H4 (cell line): ENCODE measurements at places on chromosomes 12 and 14.

DNA sequence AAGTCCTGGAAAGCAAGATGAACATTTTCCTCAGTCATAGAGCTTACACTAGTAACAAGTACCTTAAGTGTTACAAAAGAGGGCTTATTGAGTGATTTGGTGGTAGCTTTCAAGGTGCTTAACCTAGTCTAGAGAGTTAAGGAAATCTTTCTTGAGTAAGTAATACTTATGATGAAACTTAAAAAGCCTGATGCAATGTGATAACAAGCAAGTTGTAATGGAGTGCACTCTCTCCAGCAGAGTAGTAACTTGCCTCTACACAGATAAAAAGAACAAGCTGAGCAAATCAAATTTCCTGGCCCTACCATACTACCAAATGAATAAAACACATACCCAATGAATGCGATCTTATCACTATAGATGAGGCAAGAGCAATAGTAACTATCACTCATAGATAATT, 639.9 kb upstream of the FBXO33 start:
- DNase-seq: no peak

- DNase-seq: no peak
Measured at GRCh38 chr12:91717804-91718203, 427.8 kb downstream of the BTG1 start.

- DNase-seq: peak; percentile 72
Measured at GRCh38 chr14:79825046-79825521, 386.2 kb downstream of the DIO2 start.

DNA sequence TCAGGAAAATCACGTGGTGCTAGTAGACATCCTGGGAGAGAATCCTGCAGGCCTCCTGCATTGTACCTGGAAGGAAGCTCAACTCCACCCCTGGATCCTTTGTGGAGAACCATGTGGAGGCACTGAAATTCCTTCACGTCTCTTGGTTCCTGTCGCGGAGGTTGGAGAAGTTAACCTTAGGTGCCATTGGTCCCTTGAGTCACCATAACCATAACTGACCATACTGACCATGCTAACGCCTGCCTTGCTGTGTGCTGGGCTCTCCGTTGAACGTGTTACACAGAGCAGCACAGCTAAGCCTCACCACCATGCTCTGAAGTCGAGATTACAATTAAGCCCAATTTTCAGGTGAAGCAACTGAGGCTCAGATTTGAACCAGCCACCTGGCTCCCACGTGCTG, 18.6 kb downstream of the C14orf132 start:
- DNase-seq: no peak

DNA sequence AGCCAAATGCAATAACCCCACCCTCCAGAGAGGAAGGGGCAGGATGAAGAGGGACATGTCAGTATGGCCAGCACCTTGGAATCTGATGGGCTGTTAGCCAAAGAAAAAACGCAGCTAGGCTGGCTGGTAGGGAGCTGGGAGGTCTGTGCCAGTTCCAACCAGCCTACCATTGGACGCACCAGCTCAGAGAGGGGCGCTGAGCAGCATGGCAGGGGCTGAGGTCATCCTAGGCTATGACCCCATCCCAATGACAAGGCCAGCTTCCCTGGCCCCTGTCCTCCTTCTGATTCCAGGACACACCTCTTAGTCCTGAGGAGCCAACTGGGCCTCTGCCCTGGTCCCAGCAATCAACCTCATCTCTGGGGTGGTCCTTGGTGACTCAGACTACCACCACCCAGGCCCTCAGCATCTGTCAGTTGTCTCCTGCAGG, 12.2 kb downstream of the ACTN1 start:
- no peak for DNase-seq

- DNase-seq: no peak
Measured at GRCh38 chr12:39763890-39764169, 144.2 kb upstream of the ABCD2 start.

DNA sequence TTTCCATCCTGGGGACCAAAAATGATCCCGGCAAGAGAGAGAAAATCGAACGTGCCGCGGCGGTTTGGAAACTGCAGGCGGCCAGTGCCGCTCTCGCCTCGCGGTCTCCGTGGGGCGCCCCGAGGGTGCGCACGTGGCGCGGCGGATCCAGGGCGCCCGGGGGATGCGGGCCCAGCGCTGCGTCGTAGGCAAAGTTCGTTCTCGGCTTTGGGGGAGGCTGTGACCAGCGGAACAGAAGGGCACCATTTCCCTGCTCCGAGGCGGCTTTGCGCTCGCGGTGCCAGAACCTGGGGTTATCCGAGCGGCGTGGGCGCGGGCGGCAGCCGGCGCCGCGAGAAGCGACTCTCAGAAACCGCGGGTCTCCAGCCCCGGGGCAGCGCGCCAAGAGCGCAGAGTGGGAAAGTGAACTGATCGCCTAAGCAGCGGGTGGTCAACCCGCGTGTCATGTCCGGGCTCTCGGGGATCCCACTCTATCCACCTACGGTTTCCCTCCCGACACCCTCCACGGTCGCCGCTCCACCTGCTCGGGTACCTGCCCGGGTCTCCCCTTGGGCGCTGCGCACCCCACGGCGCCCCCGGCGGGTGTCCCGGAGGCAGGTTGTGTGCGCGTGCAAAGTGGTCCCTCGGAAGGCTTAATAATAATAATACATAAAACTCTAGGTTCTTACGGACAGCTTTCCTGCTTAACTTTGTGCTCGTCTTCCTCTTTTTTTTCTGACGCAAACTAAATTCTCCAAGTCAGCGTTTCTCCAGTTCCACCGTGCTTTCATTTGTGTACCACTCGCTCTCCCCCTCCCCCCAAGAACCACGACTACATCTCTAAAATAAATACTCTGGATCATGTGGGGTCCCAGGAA, 1.2 kb downstream of the ESRRB start:
- DNase-seq: no peak

GRCh38 chr12:105001476-105001875, 15.4 kb downstream of the NOPCHAP1 start:
- no peak for DNase-seq

DNA sequence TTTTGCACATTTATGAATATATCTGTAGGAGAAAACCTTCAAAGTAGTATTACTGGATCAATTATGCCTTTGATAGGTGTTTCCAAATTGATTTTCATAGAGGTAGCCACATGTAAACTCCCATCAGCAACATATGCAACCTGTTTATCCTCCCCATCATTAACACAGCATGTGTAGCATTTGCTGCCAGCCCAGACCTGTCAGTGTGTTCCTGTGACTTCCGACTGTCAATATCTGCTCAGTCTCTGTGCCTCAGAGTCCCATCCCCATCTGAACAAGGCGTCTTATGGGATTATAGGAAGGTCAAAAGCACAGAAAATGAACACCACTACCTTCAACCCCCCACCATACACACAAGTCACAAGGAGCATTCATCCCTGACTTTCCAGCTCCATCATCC, 9.5 kb upstream of the CAPRIN2 start:
- no peak for DNase-seq

DNA sequence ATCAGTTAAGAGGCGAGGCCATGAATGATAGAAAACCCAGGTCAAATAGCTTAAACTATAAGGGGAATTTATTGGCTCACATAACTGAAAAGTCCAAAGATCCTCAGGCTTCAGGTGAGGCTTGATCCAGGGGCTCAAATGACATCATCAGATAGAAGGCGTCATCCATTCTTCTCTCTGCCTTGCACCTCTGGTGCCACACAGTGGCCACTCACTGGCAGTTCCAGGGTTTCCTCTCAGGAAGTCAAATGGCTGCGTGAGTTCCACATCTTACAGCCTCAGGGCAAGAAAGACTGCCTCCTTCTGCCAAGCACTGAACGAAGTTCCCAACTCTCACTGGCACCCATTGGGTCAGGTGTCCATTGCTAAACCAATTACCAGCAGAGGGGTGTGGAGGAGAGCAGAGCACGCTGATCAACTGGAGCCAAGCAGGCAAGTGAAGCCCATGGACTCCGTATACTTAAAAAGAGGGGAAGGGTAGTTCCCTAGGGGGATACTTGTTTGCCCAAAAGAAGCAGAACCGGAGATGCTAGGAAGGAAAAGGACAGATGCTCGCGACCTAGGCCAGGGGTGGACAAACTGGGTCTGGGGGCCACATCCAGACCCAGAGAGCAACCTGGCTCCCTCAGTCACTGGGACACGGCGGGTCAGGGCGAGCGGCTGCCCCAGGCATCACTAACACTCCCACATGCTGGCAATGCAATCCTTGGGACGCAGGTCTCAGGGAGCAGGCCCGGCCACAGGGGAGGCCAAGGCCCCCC, 69.3 kb downstream of the SERPINA3 start:
- peak; percentile 81 for DNase-seq

DNA sequence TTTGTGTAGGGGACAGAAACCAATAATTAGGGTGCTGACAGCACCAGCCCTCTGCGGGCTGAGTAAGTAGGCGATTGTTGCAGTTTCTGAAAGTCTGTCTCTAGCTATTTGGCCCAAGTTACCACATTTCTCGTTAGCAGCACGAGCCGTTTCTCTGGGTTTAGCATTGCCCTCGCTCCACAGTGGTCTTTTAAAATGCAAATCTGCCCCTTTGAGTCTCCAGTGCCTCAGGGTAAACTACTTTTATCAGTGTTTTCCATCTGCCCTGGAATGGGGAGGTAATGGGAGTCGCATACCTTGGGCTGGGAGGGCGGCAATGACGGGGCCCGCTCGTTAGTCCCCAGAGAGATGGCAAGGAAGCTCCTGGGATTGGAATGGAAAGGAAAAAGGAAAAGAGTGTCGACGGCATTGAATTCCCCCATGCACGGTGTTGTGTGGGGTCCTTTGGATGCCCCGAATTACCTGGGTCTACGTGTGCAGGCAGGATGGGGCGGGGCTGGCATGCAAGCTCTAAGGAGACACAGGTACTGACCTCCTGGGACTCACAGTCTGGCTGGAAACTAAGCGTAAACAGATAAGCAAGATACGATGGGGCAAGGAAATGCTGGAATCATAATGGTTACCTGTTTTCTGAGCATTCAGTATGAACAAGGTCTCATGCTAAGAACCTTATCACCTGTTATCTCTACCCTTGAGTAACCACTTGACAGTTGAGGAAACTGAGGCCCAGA, 131.8 kb upstream of the MAP1LC3B2 start:
- DNase-seq: no peak

GRCh38 chr14:75499084-75499875, 23.0 kb upstream of the BATF start:
- no peak for DNase-seq

GRCh38 chr12:13523536-13524307, 327.2 kb downstream of the EMP1 start:
- no peak for DNase-seq

DNA sequence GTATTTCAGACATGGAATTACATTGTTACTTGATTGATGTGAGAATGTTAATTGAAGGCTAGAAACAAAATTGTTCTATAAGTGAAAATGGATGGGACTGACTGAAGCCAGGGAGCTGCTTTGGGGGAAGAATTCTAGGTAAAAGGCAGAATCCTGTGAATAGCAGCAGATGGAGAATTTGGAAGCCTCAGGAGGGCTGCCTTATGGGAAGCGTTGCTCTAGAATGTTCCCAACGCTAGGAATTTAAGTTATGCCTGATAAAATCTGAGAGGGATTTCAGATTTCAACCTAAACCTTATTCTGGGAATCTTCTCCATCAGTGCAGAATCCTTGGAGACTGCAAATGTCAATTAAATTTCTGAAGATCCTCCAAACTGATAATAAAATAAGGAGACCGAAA, 858.2 kb upstream of the FLRT2 start:
- no peak for DNase-seq

- no peak for DNase-seq
Measured at GRCh38 chr14:89908712-89909450, 45.6 kb downstream of the EFCAB11 start.

- DNase-seq: no peak
Measured at GRCh38 chr12:68370006-68370590, 37.9 kb upstream of the MDM1 start.

GRCh38 chr14:34502001-34502400, 37.5 kb downstream of the EAPP start:
- DNase-seq: no peak

- no peak for DNase-seq
Measured at GRCh38 chr14:41302776-41303175, 303.9 kb upstream of the LRFN5 start.

DNA sequence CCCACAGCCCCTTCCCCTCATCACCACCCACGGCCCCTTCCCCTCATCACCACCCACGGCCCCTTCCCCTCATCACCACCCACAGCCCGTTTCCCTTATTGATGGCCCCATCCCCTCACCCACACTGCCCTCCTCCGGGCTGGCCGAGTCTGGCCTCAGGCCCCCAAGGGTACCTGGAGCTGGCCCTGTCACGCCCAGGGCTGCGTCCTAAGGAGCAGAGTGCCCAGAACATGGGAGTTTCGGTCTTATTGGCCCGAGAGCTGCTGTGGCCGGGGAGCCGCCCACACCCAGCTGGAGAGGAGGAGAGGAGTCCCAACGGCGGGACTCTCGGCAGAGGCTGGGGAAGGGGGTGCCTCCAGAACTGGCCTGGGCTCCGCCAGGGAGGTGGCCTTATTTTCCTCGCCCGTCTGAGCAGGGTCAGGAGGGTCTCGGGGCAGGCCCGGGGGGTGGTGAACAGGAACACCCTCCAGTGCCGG, 182.3 kb downstream of the KIF26A start:
- no peak for DNase-seq

DNA sequence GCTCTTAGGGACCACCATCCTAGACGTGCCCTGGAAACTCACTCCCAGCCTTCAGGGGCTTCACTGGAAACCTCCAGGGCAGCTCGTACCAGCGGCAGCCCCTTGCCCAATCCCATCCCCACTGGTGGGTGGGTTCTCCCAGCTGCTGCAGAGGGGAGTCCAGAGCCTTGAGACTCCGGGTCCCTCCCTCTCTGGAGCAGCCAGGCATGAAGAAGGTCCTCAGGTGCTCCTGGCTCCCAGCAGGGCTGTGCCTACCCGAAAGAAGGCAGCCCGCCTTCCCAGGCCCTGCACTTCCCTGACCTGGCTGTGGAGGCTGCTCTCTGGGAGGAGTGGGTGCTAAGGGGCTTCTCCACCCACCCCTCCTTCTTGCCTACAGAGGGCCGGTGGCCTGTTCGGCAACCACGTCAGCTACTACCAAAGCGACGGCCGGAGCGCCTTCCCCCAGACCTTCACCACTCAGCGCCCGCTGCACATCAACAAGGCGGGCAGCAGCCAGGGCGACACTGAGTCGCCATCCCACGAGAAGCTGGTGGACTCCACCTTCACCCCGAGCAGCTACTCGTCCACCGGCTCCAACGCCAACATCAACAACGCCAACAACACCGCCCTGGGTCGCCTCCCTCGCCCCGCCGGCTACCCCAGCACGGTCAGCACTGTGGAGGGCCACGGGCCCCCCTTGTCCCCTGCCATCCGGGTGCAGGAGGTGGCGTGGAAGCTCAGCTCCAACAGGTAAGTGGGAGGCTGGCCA, 115.5 kb upstream of the FKBP4 start:
- DNase-seq: no peak

DNA sequence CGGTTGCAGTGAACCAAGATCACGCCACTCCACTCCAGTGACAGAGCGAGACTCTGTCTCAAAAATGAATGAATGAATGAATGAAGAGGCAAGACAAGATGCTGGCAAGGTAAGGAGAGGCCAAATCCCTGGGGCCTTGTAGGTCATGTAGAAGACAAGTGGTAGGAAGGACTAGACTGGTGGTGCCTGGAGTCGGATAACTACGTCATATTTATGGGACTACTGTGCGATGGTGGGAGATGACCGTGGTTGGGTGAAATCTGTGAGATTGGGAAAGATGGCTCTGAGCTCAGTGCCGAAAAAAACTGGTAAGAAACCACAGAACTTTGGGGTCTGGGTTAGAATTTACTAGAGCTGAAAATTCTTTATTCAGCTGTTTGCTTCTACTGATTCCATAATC, 50.6 kb downstream of the HELB start:
- no peak for DNase-seq

- DNase-seq: no peak
Measured at GRCh38 chr14:71163842-71164629, 256.8 kb downstream of the PCNX1 start.

GRCh38 chr12:10279937-10280336, 27.7 kb upstream of the KLRD1 start:
- no peak for DNase-seq

GRCh38 chr14:20757965-20758364, 10.2 kb upstream of the EDDM3B start:
- DNase-seq: no peak
